ENCODE measurements at places on chromosomes 4 and X. TPM values are rescaled to one million over a fixed set of nuclear protein-coding genes. Genes with fewer than 3 reads are reported as not detected.

DNA sequence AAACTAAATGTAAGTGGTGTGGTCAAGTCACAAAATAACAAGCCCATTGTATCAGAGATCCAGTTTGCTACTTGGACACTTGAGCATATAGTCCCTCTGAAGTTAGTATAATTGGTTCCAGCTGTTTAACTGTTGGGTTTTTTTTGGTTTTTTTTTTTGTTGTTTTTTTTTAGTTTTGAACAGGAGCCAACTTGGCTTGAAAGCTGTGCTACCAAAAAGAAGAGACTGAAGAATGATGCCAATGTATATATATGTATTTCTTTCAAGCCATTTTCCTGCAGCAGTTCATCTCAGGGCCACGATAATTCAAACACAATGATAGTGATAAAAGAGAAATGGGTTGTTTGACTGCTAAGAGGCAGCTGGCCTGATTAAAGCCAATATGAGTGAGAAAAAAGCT, 138.3 kb downstream of the PCDH18 start:
- no peak for DNase-seq

GRCh38 chrX:15564981-15565579, 35.7 kb downstream of the ACE2 start:
- DNase-seq = peak; percentile 85

DNA sequence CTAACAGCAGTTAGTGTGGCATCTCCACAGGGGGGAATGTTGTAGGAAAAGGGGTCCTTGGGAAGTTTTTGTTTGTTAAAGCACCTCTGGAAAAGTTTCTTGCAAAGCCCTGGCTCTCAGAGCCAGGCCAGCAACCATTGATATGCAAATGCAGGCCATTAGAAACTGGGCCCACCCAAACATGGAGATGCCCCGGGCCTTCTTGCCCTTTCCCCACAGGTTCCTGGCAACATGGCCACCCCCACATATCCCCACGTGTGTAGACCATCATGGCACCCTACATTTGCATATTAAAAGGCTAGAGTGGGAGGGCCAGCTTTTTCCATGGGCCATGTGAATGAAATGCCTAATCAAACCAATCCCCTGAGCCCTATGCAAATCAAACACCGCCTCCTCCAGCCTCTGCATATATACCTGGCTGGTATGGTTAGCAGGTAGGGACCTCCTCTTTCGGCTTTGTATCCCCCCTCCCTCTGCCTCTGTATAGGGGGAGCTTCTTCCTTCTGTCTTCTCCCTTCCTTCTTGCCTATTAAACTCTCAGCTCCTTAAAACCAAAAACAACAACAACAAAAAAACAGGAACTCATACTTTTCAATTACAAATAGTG, 44.0 kb upstream of the ZCCHC13 start:
- DNase-seq = no peak

RIBC1 gene
- 0.24 TPM for total RNA-seq

STBD1 gene
- total RNA-seq = 34.2 TPM
